ENCODE measurements at places on chromosomes 1 and 21. TPM values are rescaled to one million over a fixed set of nuclear protein-coding genes. Genes with fewer than 3 reads are reported as not detected.

The RRP1B gene
- total RNA-seq = 61.0 TPM

The COL6A1 gene
- total RNA-seq = 329 TPM

The GJC2 gene
- total RNA-seq = 16.8 TPM

The TSPEAR gene
- total RNA-seq = not detected

The USP48 gene
- total RNA-seq = 22.8 TPM

The MEX3A gene
- total RNA-seq = 11.2 TPM

DNA sequence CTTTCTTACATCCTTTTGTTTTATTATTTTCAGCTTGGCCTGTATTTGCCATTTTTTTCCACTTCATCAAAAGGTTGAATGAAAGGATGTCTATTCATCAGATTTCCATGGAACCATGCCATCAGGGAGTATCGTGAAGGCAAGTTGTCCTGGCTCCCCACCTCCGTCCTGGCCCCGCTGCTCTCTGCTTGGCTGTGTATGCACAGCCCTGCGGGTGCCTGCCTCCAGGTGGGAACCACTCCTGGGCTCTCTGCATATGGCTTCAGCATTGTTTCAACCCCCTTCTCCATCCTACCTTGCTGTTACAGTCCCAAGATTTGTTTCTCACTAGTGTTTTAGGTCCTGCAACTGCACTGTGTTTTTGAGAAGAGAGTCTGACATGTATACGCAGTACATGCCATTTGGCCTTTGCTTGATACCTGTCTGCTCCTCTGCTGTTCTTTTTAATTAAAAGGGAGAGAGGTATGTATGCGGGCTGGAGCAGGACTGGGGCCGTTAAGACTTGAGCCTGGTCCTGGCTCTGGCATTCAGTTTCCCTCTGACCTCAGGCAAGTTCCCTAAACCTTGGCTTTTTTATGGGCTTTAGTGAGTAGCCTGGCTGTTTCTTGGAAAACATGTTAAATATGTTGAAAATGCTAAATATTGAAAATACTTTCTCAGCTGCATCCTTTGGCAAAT lies 69.9 kb upstream of the GCLM start:
- no peak for DNase-seq

- DNase-seq = peak; percentile 40
Measured at GRCh38 chr1:198880397-198880796, 241.6 kb downstream of the PTPRC start.

DNA sequence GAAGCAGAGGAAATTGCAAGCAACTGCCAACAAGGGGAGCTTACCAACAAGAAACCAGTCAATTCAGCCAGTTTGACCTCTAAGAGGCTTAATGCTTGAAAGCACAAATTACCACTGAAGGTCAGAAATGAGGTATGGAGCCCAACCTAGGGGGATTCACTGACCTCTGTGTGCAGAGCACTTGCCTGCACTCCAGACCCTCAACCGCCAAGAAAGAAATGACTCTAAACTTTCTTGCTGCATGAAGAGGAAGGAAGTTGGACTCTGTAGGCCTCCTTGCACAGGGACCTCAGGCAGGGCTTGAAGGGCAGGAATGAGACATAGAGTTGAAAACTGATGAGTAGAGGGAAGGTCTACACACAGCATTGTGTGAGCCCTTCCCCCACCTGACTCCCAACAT lies 10.0 kb downstream of the ARMH1 start:
- no peak for DNase-seq

DNA sequence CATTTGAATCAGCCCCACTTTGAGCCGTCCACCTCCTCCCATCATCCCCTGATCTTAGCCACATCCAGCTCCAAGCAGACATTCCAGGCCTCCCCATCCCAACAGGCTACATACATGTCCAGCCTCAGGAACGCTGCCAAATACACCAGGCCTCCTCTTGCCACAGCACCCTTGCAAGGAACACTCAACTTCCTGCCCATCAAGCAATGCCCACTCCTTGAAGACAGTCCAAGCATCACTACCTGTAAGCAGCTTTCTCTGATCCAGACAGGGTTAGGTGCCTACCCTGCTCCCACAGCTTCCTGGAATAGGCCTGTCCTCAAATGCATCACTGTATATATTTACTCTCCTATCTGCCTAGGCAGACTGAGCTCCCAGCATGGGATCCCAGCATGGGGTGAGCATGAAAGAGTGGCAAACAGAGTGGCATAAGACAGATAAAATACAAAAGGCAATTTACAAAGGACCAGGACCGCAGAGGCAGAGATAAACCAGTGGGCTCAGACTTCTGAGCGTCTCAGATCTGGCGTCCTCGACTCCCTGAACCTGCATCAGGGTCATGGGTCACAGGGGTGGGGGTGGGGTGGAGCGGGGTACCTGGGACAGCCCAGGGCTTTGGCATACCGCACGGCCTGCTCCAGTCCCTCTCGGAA lies 816 bp downstream of the HYI start:
- DNase-seq = no peak

GRCh38 chr1:228515200-228515834 lies 28.1 kb downstream of the RNF187 start:
- peak; percentile 62 for DNase-seq

DNA sequence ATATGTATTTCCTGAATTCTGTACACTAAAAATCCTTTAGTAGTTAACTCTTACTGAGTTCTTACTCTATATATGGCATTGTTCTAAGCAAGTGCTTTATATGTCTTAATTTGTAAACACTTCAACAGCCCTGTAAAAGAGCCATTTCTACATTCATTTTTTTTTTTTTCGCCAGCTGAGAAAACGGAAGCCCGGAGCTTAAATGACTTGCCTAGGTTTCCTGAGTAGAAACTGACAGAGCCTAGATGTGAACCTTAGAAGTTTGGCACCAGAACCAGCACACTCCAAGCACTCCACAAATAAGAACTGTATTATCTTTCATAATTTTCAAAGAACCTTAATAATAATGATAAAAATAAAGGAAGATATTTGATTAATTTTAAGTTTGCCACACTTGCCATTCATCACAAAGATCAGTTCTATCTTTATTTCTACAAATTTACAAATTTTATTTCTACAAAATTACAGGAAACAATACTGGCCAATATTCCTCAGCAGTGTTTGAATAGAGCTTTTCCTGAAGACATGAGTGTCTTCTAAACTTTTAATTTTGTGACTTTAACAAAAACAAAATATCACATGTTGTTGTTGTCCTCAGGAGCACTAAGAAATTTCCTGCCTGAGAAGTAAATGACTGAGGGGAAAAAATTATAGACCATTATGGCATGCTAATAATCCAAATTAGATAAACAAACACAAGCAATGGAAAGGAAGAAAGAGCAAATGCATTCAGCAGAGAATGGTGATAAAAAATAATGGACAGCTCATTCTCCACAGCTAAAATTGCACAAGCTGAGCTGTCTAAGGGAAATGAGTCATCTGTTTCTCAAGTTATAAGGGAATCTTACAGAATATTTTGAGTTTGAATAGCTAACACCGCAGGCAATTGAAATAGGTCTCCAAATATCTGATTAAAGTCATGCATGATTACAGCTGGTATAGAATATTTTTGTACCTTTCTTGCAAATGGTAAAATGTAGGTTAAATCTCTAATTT lies 71.2 kb downstream of the DPYD start:
- DNase-seq = peak; percentile 73

DNA sequence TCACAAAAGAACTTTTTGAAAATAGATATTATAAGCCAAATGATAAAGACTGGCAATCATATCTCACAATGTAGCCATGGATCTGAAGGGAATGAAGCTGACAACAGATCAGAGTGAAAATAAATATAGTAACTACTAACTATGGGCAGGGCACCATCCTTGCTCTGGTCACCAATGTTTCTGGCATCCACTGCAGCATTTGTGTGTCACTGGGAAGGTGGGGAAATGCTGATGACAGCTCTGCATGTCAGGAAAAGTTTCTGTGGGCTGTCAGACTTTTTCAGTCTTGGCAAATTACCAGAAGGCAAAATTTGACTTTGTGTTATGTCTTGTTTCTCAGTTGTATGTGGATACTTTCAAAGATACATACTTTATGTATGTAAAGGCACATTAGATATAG lies 195.6 kb downstream of the ZNF326 start:
- no peak for DNase-seq

DNA sequence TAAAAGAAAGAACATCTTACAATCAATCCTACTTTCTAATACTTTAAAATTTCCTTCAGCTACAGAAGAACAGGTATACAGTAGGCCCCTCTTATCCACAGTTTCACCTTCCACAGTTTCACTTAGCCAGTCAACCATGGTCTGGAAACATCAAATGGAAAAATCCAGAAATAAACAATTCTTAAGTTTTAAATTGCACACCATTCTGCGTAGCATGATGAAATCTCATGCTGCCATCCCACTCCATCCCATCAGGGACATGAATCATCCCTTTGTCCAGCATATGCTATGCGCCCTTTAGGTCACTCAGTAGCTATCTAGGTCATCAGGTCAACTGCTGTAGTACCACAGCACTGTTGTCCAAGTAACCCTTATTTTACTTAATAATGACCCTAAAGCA lies 67.7 kb downstream of the HSF2BP start:
- DNase-seq = peak; percentile 65

- no peak for DNase-seq
Measured at GRCh38 chr1:37152491-37152890, 118.2 kb upstream of the GRIK3 start.

DNA sequence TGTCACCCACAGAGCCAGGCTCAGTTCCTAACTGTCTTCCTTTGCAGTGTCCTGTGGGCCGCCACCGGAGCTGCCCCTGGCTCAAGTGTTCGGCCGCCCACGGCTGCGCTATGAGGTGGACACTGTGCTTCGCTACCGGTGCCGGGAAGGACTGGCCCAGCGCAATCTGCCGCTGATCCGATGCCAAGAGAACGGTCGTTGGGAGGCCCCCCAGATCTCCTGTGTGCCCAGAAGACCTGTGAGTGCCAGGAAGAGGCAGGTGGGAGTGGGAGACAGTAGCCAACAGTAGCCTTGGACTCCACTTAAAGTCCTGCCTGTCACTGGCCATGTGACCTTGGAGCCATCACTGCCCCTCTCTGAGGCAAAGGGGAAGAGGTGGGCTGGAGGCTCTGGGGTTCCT lies 16.6 kb downstream of the BCAN start:
- DNase-seq = no peak

DNA sequence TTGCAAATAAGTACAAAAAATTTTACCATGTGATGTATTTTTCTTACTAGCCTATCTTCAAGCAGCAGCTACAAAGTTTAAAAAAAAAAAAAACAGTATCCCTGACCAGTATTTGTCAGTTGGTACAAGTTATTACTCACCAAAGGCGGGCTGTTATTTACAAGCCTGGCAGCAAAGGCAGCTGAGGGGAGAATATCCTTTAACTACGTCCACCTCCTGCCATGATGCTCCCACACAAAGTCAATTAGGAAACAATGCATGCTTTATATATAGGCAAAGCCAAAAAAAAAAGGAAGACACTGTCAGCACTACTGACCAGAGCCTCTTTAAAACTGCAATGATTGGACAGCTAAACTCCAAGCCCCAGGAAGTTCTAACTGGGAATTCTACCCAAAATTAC lies 13.7 kb downstream of the PSMA5 start:
- no peak for DNase-seq

- no peak for DNase-seq
Measured at GRCh38 chr21:34042735-34043134, 30.6 kb upstream of the MRPS6 start.

GRCh38 chr1:222247081-222247480 lies 300.8 kb downstream of the HHIPL2 start:
- no peak for DNase-seq

- DNase-seq = no peak
Measured at GRCh38 chr21:19565587-19565986, 1162.0 kb upstream of the TMPRSS15 start.

DNA sequence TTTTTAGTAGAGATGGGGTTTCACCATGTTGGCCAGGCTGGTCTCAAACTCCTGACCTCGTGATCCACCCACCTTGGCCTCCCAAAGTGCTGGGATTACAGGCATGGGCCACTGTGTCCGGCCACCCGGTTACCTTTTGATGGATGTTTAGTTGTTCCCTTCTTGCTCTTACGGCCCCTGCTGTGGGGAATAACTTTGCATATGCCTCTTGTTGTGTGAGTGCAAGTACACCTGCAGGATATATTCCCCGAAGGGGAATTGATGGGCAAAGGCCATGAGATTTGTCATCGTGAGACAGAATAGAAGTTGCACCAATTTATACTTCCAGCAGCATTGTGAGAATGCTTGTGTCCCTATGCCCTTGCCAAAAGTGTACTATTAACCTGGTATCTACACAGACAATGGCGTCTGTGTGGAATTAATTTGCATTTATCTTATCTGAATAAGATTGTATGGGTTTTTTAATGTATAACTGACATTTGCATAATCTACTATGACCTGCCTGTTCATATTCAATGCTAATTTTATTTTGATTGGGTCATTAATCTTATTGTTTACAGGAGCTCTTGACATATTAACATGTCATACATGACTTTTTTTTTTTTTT lies 8.1 kb downstream of the IL6R start:
- DNase-seq = no peak

DNA sequence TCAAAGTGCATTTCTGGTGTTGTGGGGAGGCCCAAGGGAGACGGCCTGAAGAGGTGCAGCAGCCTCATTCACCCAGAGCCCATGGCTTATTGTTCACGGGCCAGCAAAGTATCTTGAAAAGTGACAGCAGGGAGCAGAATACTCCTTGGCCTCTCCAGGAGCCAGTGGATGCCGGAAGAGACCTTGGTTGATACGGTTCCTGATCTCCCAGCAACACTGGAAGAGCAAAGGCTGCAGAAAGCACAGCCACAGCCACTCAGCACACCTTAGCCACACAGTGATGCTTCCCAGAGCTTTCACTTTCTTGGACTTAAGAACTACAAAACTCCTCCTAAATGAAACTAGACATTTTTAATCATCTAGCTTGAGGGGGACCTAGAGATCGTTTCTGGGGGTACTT lies 64.3 kb upstream of the TENT5C start:
- DNase-seq = no peak

DNA sequence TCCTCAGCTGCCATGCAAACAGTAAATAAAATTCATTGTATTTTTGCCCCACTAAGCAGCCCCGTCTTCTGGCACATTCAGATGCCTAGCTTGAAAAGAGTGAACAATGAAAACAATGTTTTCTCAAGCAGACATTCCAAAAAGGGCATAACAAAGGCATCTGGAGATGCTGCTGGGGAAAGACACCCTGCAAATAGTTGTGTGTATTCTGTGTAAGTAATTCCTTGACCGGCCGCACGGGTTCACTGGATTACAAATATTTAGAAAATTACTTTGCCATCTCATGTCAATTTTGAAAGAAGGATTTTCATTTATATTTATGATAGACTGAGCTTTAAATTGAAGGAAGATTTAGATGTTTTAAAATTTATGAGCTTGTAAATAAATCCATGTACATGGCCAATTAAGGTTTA lies 142.2 kb downstream of the SLC45A1 start:
- no peak for DNase-seq

- DNase-seq = no peak
Measured at GRCh38 chr1:40651138-40651857, 14.2 kb downstream of the RIMS3 start.

- DNase-seq = no peak
Measured at GRCh38 chr1:39692152-39693074, 1.2 kb upstream of the HPCAL4 start.

Measured in A172 (cell line).